ENCODE measurements at places on chromosomes 2 and 18.

GRCh38 chr2:45794134-45794617 lies 142.7 kb downstream of the PRKCE start:
- peak; percentile 14 for DNase-seq

- no peak for DNase-seq
These were observed 39.7 kb downstream of the HPCAL1 start for GRCh38 chr2:10342245-10342951.

GRCh38 chr2:37414470-37414949 lies 70.1 kb downstream of the QPCT start:
- peak; percentile 77 for DNase-seq

GRCh38 chr2:210961249-210961648 lies 404.9 kb downstream of the CPS1 start:
- DNase-seq: no peak

GRCh38 chr2:215419769-215420470 lies 15.9 kb downstream of the FN1 start:
- no peak for DNase-seq

GRCh38 chr2:203857656-203858055 lies 9.9 kb upstream of the CTLA4 start:
- DNase-seq: no peak

DNA sequence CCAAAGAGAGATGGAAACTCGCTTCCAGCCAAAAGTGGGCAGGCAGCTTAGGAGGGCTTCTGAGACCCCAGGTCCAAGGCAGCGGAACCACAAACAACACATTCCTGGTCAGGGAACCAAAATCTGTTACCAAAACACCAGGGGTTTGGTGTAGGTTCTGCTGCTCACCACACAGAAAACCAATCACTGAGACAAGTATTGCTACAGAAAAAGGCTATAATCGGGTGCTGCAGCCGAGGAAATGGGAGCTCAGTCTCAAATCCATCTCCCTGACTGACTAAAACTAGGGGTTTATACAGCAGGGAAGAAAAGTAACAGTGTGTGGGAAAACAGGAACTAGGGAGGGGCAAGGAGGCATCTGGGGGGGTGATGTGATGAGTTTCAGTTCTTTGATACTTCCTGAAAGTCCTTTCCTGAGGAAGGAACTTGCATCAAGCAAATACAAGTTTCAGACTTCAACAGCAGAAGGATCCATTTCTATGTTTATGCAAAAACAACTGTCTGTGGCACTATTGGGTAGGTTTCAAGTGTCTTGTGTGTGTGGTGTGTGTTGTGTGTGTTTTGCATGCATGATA lies 108.0 kb downstream of the FAM168B start:
- DNase-seq: no peak

DNA sequence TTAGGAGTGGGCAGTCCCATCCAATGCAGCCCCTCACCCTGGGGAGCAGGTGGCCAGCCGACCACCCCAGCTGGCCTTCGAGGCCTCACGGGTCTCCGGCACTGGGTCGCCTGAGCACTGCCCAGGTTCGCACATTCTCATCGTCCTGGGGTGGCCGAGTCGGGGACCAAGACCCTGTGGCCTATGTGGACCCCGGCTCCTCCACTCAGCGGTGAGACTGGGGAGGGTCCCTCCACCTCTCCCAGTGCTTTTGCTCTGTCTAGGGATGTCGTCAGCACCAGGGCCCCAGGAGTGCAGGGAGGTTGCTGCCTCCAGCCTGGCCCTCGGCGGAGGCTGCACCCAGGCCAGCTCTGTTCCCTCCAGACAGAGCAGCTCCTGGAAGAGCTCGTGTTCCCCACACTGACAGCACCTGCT lies 89.6 kb downstream of the TPO start:
- no peak for DNase-seq

- DNase-seq: no peak
These were observed 16.0 kb downstream of the INSIG2 start for GRCh38 chr2:118103951-118104940.

- DNase-seq: no peak
These were observed 67.1 kb downstream of the NXPH2 start for GRCh38 chr2:138713069-138713496.

GRCh38 chr18:42578792-42579191 lies 536.7 kb downstream of the RIT2 start:
- no peak for DNase-seq

GRCh38 chr2:190927301-190927700 lies 46.7 kb downstream of the GLS start:
- no peak for DNase-seq

- DNase-seq: no peak
These were observed 89.7 kb downstream of the TMEM247 start for GRCh38 chr2:46569061-46569560.
